ENCODE measurements at places on chromosomes 12 and 14.
A peak's percentile ranks its signal among the peaks of the same experiment; 100 is the strongest.

- DNase-seq: peak; percentile 4
Observed at GRCh38 chr14:20356422-20356821, 13.0 kb downstream of the PARP2 start.

GRCh38 chr12:112166051-112167015 is 41.0 kb downstream of the TRAFD1 start:
- no peak for DNase-seq

DNA sequence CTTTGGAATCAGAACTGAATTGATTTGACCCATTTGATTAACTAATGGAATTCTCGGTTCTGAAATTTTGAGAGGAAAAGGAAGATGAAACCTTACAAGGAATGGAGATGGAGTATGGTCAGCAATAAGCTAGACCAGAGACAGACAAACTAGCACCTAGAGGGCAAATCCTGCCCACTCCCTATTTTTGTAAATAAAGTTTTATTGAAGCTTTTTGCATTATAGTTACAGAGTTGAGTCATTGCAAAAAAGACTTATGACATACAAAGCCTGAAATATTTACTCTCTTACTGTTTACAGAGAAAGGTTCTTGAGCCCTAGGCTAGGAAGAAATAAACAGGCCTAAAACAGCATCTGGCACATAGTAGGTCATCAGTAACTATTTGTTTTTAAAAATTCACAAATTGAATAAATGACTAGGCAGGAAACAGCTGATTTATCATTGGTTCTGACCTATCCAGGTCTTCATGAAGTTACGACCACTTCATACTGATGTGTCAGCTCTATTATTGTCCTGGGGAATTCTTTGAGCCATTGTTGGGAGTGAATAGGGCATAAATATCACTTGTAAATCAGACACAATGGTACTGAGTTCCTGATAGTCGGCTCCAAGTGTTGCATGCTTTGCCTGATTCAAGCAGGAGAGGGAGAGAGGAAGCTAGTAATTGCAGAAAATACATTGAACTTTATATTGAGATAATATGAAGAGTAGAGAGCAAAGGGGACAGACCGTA is 14.6 kb upstream of the STAB2 start:
- DNase-seq: no peak

- DNase-seq: peak; percentile 65
Observed at GRCh38 chr12:9707864-9708808, 24.8 kb downstream of the CLECL1 start.

- peak; percentile 2 for DNase-seq
Observed at GRCh38 chr12:126772171-126772864, 1494.7 kb upstream of the TMEM132C start.

DNA sequence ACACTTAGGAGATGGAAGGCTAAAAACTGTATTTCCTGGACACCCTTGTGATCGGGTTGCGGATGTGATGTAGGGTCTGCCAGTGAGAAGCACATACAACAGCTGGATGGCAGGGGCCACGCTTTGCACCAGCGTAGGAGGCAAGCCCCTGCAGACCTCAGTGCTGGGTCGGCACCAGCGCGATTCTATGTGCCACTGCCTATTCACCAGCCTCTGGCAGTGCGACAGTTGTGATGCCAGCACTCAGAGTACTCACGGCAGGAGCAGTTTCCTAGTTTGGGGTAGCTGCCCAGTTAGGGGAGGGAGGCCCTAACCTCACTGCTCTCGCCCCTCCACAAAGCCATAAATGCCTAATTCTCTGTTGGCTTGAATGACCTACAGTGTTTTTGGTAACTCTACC is 31.6 kb downstream of the SPTLC2 start:
- no peak for DNase-seq

DNA sequence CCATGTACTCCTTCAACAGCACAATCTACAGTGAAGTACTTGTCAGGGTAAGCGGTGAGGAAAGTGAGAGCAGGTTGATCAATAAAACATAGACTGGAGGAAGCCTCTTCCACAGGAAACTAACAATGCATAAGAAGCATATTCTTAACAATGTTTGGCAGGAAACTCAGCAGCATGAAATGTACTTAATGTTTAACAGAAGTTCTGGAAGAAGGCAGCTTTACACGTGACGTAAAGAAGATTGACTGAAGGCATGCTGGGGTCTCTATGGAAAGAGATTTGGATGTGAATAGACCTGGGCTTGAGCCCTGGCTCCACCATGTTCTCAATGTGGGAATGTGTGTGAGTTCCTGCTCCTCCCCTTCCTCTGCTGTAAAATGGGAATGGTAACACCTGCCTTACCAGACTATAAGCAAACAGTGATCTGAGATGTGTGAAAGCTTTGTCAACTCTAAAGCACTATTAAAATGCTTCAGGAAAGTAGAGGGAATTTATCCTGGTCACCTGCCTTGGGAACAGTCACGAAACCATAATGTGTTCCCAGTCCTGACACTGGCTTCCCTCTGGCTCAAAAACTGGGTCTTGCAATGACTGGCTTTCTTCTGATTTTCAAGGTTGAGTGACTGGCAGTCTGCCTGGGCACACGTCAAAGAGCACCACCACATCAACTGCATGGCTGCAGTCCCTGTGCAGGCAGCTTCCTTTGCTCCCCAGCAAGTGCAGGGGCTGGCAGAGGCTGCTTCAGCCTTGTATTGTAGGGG is 384.6 kb downstream of the APAF1 start:
- no peak for DNase-seq

GRCh38 chr14:92175811-92176210 is 54.0 kb downstream of the CPSF2 start:
- no peak for DNase-seq

DNA sequence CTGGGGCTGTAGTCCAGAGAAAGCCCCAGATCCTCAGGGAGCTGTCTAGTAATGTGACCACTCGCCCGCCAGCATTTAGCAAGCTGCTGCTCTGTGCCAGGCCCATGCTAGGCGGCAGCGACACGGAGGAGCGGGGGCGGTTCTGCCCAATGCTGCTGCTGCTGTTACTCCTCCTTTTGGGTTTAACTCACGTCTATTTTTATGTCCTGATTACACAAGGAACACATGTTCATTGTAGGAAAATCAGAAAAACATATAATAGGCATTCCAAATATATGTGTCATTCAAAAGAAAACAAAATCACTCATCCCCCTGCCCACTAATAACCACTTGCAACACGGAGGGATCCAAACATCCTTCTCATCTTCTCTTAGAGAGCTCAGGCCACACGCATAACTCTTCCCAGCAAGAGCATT is 30.4 kb downstream of the CCDC92 start:
- DNase-seq: peak; percentile 90

DNA sequence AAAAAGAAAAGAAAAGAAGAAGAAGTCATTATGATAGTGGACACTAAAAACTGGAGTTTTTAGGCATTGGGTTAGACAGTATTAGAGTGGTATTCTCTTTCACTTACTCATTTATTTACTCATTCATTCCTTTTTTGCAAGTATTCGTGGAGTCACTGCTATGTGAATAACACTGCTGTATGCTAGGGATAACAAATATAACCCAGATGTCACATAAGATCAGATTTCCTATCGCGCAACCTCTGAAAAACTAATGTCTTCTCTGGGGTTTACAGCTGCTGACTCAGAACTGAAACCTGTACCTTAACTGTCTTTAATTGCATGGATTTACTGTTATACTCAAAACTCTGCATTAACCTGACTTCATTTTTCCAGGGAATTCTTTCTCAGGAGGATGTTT is 353.7 kb downstream of the LRIG3 start:
- peak; percentile 98 for DNase-seq

GRCh38 chr12:132461526-132461925 is 28.4 kb upstream of the FBRSL1 start:
- DNase-seq: no peak

DNA sequence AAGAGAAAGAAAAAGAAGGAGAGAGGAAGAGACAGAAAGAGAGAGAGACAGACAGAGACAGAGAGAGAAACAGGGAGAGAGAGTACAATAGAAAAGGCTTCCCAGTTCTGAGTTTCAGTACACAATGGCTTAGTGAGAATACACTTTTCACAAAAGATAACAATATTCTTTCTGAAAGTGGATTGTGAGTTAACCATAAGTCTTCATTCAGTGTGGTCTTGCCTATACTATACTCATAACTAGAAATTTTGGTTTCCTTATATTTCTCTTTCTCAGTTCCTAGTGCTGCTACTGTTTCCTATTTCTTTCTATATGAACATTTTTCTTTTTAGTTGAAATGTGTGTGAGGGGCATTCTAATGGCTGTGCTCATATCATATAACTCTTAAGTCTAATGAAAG is 9.3 kb downstream of the CD163L1 start:
- no peak for DNase-seq

- DNase-seq: peak; percentile 0
Observed at GRCh38 chr12:78645956-78646355, 218.6 kb upstream of the SYT1 start.

DNA sequence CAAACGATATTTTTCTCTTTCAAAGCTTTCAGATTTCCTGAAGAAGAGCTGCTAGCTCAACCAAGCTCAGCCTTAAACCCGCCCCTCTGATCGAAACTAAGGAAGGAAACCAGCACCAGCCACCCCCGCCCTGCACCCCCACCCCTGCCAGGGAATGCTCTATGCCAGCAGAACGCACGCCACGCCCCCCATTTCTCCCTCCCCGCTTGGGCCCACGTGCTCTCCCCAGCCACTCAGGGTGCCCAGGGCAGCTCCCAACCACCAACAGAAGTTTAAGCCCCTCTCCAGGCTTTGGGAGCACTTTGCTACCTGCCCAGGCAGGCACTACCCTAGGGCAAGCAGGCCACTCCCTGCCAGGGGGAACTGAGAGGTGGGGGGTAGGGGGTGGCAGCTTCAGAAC is 18.8 kb upstream of the KRT78 start:
- DNase-seq: no peak

DNA sequence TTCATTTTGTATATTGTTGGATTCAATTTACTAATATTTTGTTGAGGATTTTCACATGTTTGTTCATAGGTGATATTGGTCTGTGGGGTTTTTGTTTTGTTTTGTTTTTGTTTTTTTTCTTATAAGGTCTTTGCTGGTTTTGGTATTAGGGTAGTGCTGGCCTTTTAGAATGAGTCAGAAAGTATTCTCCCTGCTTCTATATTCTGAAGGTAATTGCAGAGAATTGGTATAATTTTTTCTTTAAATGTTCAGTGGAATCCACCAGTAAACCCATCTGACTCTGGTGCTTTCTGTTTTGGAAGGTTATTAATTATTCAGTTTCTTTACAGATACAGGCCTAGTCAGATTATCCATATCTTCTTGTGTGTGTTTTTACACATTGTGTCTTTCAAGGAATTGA is 8.9 kb downstream of the TOGARAM1 start:
- DNase-seq: no peak

GRCh38 chr12:47739979-47740378 is 14.7 kb upstream of the ENDOU start:
- DNase-seq: no peak

DNA sequence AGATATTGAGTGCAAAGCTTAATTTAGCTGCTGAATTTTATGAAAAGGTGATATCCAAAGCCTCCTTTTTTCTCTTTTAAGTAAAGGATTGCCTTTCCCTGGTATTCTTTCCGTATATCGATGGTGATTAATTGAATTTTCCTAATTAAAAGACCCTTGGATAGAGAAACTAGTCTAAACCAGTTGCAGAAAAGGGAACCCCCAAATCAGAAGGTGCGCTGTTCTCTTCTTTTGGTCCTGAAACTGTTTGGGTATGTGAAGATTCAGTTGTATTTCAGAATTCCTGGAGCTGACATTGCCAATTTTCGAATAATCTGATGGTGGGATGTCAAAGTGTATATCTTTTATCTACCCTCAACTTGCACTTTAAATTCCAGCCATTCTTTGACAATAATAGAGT is 1.9 kb downstream of the GPHN start:
- no peak for DNase-seq

GRCh38 chr14:103398427-103399195 is 13.4 kb downstream of the MARK3 start:
- DNase-seq: peak; percentile 61
